Cerebellar nuclear complex (tissue), 1 donor: ENCODE measurements at places on chromosomes 6 and 20.

GRCh38 chr20:61673152-61673847 is 392.4 kb downstream of the TAF4 start:
- DNase-seq = no peak

GRCh38 chr6:109187399-109188114 is 92.2 kb downstream of the CEP57L1 start:
- DNase-seq = no peak

DNA sequence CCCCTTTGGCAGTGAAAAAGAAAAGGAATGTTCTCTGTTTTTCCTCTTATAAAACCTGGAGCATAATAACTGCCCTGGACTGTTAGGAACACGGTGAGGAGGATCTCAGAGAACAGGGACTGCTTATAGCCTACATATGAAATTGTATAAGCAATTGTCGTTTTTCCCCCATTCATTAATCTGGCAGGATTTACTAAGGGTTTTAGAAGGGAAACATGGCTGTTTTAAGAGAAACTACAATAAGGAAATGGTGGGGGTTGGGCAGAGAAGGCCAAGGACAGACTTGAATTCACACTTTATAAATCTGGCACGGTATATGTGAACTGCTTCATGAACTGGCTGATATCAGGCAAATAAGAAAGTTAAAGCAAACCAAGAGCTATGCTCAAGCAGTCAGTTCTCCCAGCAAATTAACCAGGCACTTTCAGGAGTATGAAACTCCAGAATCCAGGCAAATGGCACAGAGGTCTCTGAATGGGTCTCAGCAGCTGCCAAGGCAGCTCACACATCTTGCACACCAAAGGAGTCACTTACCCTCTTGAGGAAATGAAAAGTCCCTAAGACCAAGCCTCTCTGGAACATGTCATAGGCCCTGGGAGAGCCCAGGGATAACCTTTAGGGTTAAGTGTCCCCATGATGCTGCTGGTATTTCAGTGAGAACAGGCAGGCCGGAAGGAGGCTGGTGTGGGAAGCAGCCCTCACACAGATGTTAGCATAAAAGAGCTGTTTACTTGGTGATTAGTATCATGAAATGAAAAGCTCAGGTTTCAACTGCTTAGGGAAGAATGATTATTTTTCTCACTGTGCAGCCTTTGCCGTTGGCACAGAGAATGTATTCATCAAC is 260.5 kb upstream of the MARCKS start:
- no peak for DNase-seq

GRCh38 chr6:38907264-38907663 is 141.3 kb upstream of the GLP1R start:
- no peak for DNase-seq

DNA sequence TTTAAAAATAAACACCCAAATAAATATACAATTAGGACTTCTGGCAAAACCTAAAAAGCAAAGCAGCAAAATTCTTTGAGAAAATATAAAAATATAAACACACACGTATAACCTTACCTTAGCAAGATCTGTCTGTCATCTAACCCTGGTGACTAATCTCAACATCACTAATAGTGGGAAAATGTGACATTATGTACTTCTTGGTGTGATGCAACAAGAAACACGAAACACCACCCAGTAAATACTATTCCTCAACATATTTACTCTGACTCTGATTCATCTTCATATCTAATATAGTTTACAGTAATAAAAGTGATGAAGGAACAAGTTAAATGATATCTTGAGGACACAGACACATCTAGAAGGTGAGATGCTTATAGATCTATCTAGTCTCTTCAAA is 332.6 kb upstream of the MANEA start:
- DNase-seq = no peak
